ENCODE measurements at places on chromosomes 11 and 22.

- DNase-seq = no peak
These were observed 81.6 kb upstream of the SUSD2 start for GRCh38 chr22:24099666-24100065.

DNA sequence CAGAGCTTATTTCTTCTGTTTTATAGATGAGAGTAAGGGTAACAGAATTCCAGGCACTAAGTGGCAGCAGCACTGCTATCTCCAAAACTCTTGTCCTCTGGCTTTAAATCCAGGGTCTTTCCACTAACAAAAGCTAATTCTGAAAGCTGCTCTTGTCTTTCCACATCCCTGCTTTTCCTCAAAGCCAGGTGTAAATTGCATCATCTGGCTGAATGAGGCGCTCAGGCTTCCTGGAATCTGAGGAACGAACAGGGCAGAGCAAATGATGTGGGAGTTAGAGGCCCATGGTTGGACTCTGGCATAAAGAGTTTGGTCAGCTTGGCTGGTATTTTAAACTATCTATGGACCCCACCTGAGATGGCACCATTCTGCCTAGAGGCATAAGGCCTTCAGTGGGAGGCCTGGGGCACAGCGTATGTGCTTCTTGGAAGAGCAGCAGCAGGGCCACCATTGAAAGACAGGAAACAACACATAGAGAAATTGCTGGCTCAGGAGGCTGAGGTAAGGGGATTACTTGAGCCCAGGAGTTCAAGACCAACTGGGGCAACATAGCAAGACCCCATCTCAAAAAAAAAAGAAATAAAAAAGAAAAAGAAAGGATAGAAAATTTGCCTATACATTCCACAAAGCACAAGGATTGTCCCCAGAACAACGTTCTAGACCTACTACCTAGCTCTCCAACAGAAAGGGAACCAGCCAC is 1.9 kb downstream of the KCNJ5 start:
- DNase-seq = no peak

DNA sequence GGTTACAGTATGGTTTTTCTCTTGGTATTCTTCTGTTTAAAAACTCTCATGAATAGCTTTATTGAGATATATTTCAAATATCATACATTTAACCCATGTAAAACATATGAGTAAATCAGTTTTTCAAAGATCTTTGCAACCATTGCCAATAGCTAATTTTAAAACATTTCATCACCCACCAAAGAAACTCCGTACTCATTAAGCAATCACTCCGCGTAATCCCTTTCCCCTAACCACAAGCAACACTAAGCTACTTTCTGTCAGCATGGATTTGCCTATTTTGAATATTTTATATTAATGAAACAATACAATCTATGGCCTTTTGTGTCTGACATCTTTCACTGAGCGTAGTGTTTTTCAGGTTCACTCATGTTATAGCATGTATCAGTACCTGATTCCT is 697.9 kb upstream of the ANO5 start:
- DNase-seq = no peak

DNA sequence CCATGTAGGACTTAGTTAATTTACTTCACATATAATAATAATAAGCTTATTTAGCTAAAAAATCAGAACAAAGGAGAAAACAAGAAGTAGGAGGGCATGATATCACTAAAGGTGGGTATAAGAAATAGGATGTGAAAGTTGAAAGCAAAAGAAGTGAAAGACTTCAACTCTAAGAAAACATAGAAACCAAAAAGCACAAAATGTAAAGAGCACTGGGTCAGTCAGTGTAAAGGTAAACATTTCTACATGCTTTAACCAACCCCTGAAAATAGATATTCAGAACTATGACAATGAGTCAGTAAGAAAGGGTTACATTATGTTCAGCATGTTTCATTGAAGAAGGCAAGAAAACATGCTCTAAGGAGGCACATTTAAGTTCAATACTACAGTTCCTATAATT is 298.8 kb downstream of the SWAP70 start:
- DNase-seq = no peak

- DNase-seq = peak; percentile 50
These were observed at the start of gene EHBP1L1 for GRCh38 chr11:65575568-65576231. EHBP1L1 (plus strand) TSS chr11:65576053; CDS start chr11:65576303, 250 bp downstream.

DNA sequence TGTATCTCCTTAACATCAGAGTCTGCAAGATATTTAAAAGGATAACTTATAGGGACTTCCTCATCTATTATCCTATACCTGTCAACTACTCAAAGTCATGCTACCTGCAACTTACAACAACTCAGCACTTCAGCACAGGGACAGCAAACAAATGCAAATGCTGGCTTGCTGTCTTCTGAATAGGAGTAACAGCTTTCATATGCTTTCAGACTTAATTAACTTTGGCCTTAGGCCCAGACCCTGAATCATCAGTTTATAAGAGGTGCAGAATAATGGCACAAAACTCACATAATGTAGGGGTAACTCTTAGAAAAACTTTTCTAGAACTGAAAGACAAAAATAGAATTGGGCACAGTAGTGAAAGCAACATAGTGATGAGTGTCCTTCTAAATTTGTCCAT is 953.4 kb downstream of the DLG2 start:
- DNase-seq = peak; percentile 8
